Bronchus fibroblast of lung (primary cell): ENCODE measurements at places on chromosomes 16 and 17. TPM values are rescaled to one million over a fixed set of nuclear protein-coding genes. Genes with fewer than 3 reads are reported as not detected.

The ARL17B gene
- 5.2 and 6.6 TPM in 2 replicates for total RNA-seq

The RND2 gene
- 0.45 and 0.50 TPM in 2 replicates for total RNA-seq

The CARHSP1 gene
- total RNA-seq, result 195 and 221 TPM in 2 replicates

The HOXB7 gene
- total RNA-seq, result 11.9 and 14.8 TPM in 2 replicates

The PRSS27 gene
- 0.50 and 0.74 TPM in 2 replicates for total RNA-seq

The CTRB1 gene
- not detected in 2 replicates for total RNA-seq

The TSNAXIP1 gene
- 0.17 and 1.2 TPM in 2 replicates for total RNA-seq

The XYLT1 gene
- total RNA-seq, result 4.2 and 5.0 TPM in 2 replicates

The PLXDC1 gene
- under 0.01 and 0.15 TPM in 2 replicates for total RNA-seq

The CHST6 gene
- 1.0 and 2.0 TPM in 2 replicates for total RNA-seq

The KRTAP4-1 gene
- total RNA-seq, result not detected in 2 replicates

The KRTAP9-3 gene
- not detected in 2 replicates for total RNA-seq

The CCL7 gene
- not detected in 2 replicates for total RNA-seq

The COX6A2 gene
- total RNA-seq, result not detected in 2 replicates

The GGT6 gene
- not detected in 2 replicates for total RNA-seq

The OR1A1 gene
- not detected in 2 replicates for total RNA-seq

The MEIOB gene
- total RNA-seq, result 0.30 TPM in 1 of 2 replicates, not detected in the other

The TPSD1 gene
- not detected in 2 replicates for total RNA-seq

The NPTX1 gene
- 1.6 and 2.2 TPM in 2 replicates for total RNA-seq

The CPNE2 gene
- total RNA-seq, result 13.2 and 17.0 TPM in 2 replicates

The EMP2 gene
- 20.5 and 23.4 TPM in 2 replicates for total RNA-seq

The KRTAP3-1 gene
- not detected in 2 replicates for total RNA-seq

The FBXL19 gene
- total RNA-seq, result 16.0 and 19.6 TPM in 2 replicates

The LYRM9 gene
- total RNA-seq, result 3.7 and 7.4 TPM in 2 replicates

The SPATA33 gene
- total RNA-seq, result 5.1 and 7.4 TPM in 2 replicates

The USP43 gene
- total RNA-seq, result 0.15 and 0.50 TPM in 2 replicates

The TAC4 gene
- not detected in 2 replicates for total RNA-seq

The CDH1 gene
- 0.15 and 0.34 TPM in 2 replicates for total RNA-seq

The TMIGD1 gene
- not detected in 2 replicates for total RNA-seq

The GRAP gene
- total RNA-seq, result under 0.01 TPM in 1 of 2 replicates, not detected in the other

The GNGT2 gene
- 0.17 and 1.0 TPM in 2 replicates for total RNA-seq

The TPPP3 gene
- total RNA-seq, result 0.15 and 0.34 TPM in 2 replicates

The PTGES3L gene
- 0.15 and 0.50 TPM in 2 replicates for total RNA-seq

The P2RX1 gene
- total RNA-seq, result under 0.01 TPM in 1 of 2 replicates, not detected in the other

The ST6GALNAC1 gene
- not detected in 2 replicates for total RNA-seq

The ANKRD40 gene
- 21.3 and 25.2 TPM in 2 replicates for total RNA-seq

The CDC6 gene
- total RNA-seq, result 23.7 and 27.1 TPM in 2 replicates

The VASN gene
- 69.6 and 76.8 TPM in 2 replicates for total RNA-seq

The COA3 gene
- total RNA-seq, result 90.8 and 94.0 TPM in 2 replicates

The TEFM gene
- total RNA-seq, result 6.7 and 9.2 TPM in 2 replicates

The DDX19B gene
- 35.0 and 38.4 TPM in 2 replicates for total RNA-seq

The KRTAP2-3 gene
- total RNA-seq, result not detected in 2 replicates

The CISD3 gene
- total RNA-seq, result 15.1 and 15.6 TPM in 2 replicates

The GP1BA gene
- total RNA-seq, result not detected in 2 replicates

The ZNF689 gene
- total RNA-seq, result 6.4 and 7.3 TPM in 2 replicates

The SDK2 gene
- total RNA-seq, result 0.15 and 0.34 TPM in 2 replicates

The MEOX1 gene
- total RNA-seq, result not detected in 2 replicates

The COPZ2 gene
- 23.6 and 26.6 TPM in 2 replicates for total RNA-seq

The C16orf92 gene
- total RNA-seq, result not detected in 2 replicates

The KRTAP4-9 gene
- total RNA-seq, result not detected in 2 replicates

The ZNF174 gene
- 7.6 and 8.9 TPM in 2 replicates for total RNA-seq

The CCL4L2 gene
- total RNA-seq, result 0.59 TPM in 1 of 2 replicates, not detected in the other

The ARMC5 gene
- 6.2 and 6.4 TPM in 2 replicates for total RNA-seq

The FOXC2 gene
- 4.9 and 5.5 TPM in 2 replicates for total RNA-seq

The PRCD gene
- total RNA-seq, result 1.2 and 2.2 TPM in 2 replicates
